Left ventricle myocardium inferior (tissue), 1 donor: ENCODE measurements at places on chromosomes 2 and 18.
A peak's percentile ranks its signal among the peaks of the same experiment; 100 is the strongest.

DNA sequence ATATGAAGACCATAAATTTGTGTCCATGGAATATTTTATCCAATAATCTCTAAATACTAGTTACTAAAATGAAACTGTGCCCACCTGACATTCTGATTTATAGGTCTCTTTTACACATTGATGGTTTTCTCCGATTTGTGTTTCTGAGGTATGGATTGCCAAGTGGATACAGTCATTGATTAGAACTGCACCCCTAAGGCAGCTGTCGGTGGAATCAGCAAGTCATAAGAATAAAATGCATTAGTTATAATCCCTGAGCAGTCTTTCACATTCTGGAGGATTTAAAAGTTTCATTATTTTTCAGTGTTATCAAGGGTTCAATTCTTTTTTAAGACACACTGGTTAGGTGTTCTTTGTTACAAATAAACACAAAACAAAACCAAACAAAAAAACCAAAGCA, 6.0 kb downstream of the CAVIN2 start:
- DNase-seq, result no peak
- peaks cover 98% of the 10 kb centered on the region for H3K4me1 ChIP-seq
- peak overlapping the region; percentile 79 for H3K4me3 ChIP-seq
- H3K36me3 ChIP-seq, result peaks cover 37% of the 10 kb centered on the region
- peak overlapping the region; percentile 96 for H3K27ac ChIP-seq
- no peaks in the 10 kb centered on the region for H3K27me3 ChIP-seq

DNA sequence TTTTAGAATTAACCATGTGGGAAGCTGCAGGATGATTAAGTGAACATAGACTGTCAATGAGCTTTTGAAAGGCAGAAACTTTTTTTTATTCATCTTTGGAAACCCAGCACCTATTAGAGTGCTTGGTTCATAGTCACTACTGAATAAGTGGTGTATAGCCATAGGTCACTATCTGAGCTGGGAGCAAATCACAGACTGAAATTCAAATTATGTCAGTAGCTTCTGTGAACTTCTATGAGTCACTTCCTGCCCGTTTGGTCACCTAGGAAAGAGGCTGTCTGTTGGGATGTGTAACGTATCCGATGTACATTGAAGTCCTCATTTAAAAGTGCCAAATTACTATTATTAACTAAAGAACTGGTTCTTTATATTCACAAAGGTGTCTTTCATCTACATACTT, 20.5 kb upstream of the SLC40A1 start:
- no peak overlapping the region for H3K4me3 ChIP-seq
- H3K27me3 ChIP-seq, result no peaks in the 10 kb centered on the region
- no peak for DNase-seq
- peaks cover 8% of the 10 kb centered on the region for H3K4me1 ChIP-seq
- no peak overlapping the region for H3K27ac ChIP-seq
- no peaks in the 10 kb centered on the region for H3K36me3 ChIP-seq

GRCh38 chr2:234306426-234307173, 190.3 kb downstream of the ARL4C start:
- H3K4me1 ChIP-seq, result no peaks in the 10 kb centered on the region
- peaks cover 24% of the 10 kb centered on the region for H3K27me3 ChIP-seq
- no peak for DNase-seq
- no peak overlapping the region for H3K4me3 ChIP-seq

DNA sequence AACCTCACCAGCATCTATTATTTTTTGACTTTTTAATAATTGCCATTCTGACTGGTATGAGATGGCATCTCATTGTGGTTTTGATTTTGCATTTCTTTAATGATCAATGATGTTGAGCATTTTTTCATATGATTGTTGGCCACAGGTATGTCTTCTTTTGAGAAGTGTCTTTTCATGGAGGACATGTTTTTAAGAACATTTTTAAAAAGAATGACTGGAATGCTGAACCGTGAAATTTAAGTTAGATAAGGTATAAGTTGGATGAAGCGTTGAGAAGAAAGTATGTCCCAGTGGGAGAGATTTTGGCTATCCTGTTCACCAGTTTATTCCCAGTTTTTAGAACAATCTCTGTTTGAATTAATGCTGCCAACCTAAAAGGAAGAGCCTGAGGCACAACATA, 365.9 kb downstream of the CELF4 start:
- no peaks in the 10 kb centered on the region for H3K36me3 ChIP-seq
- H3K27me3 ChIP-seq, result no peaks in the 10 kb centered on the region
- H3K4me3 ChIP-seq, result no peak overlapping the region

GRCh38 chr2:191521608-191522208, 156.2 kb upstream of the NABP1 start:
- H3K27me3 ChIP-seq, result no peaks in the 10 kb centered on the region
- H3K4me1 ChIP-seq, result no peaks in the 10 kb centered on the region
- no peak overlapping the region for H3K4me3 ChIP-seq
